ENCODE measurements at places on chromosomes 1 and 21. TPM values are rescaled to one million over a fixed set of nuclear protein-coding genes. Genes with fewer than 3 reads are reported as not detected.

DNA sequence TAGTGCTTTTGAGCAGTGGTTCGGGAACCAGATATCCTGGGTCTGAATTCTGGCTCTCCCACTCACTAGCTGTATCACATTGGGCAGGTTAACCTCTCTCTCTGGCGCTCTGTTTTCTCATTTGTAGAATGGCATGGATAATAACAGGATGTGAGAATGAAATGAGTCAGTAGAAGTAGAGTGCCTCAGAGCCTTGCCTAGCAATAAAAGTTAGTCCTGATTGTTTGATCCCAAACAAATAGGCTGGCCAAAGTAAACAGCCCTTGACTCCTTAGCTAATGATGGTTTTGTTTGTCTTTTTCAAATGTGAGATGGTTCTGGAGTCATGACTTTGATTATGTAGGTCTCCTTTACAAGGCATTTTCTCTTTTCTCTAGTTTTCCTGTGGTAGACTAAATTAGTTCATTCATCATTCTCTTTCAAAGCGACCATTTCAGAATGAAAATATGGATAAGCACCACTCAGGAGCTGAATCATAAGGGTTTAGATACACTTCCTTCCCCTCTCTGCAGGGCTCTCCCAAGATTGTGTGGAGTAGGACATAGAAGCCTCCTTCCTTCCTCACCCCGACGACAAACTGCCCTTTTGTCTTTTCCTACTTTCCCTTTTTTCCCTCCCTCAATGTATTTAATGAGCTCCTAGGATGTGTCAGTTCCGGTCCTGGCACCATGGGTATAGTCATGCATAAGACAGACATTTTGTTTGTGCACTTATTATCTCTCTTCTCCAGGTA, 23.1 kb downstream of the KIAA0040 start:
- H3K4me3 ChIP-seq, result no peak overlapping the region
- H3K27ac ChIP-seq, result peak overlapping the region; percentile 81
- H3K4me1 ChIP-seq, result peaks cover 54% of the 10 kb centered on the region

LMX1A gene
- total RNA-seq, result not detected

SYTL1 gene
- total RNA-seq, result 29.7 TPM

- no peak for DNase-seq
- H3K27me3 ChIP-seq, result peaks cover 31% of the 10 kb centered on the region
- H3K4me1 ChIP-seq, result no peaks in the 10 kb centered on the region
- no peaks in the 10 kb centered on the region for H3K36me3 ChIP-seq
Measured at GRCh38 chr1:22949822-22950331, 22.8 kb downstream of the LACTBL1 start.

Measured in activated CD4-positive, alpha-beta T cell treated with anti-CD3 and anti-CD28 coated beads, Interleukin-2, amount 10 ng/mL, durations not matched to agents 24 days and 14 days (primary cell).